Stimulated activated CD4-positive, alpha-beta T cell treated with anti-CD3 and anti-CD28 coated beads, Interleukin-1b, Interleukin-23, amount 100 ng/mL, for 1 hour (primary cell): ENCODE measurements at places on chromosomes 6 and 20.

DNA sequence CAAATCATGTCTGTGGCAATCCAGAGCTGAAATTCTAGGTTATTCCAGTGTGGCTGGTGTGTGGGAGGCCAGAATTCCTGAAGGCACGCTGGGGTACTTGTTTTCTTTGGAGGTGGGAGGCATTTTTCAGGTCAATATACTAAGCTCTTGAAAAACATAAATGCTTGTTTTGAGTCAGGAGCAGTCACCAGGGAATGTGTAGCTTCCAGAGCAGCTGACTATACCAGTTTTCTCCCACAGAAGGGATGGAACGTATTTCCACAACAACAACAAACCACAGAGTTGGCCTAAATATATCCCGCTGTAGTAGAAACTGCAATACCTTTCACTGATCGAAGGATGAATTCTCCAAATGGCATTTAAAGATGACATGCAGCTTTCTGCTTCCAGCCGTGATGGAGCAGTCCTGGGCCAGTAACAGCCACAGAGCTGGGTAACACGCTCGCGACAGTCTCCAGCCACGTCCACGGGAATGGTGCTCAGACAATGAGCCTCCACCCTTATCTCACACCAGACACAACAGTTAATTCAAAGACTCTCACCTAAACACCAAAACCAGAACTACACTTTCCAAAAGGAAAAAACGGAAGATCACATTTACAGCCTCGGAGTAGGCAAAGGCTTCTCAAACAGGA lies 23.2 kb downstream of the CHRNA4 start:
- no peak for DNase-seq

GRCh38 chr6:125923366-125923877 lies 33.1 kb upstream of the HINT3 start:
- no peak for DNase-seq

DNA sequence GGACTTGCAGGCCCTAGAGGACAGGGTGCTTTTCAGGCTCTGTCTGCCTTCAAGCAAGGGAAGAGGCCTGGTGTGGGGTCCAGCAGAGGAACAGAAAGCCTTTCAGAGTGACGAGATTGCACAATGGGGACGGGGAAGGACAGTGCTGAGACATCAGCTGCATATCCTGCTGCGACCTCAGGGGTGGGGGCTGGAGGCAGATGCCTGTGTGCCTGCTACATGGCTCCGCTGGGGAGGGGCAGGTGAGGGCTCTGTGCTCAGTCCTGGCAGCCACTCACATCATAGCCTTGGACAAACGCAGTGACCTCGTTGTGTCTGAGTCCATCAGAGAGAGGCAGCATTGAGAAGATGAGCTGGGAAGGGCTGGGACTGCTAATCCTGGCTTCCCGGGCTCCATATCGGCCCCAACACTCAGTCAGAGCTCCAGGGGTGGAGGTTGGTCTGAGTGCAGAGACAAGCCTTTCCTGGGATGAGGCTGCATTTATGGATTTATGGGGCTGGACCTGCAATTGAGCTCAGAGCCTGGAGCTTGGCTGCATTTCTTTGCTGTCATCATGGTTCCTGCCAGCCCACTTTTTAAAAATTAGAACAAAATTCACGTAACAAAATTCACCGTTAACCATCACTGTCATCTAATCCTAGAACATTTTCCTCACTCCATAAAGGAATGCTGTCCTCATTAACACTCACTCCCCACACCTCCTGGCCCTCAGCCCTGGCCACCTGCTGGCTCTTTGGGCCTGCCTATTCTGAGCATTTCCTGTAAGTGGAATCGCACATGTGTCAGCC lies 196.9 kb upstream of the SLC24A3 start:
- no peak for DNase-seq

- DNase-seq, result no peak
Observed at GRCh38 chr20:48015943-48016723, 230.9 kb upstream of the SULF2 start.

DNA sequence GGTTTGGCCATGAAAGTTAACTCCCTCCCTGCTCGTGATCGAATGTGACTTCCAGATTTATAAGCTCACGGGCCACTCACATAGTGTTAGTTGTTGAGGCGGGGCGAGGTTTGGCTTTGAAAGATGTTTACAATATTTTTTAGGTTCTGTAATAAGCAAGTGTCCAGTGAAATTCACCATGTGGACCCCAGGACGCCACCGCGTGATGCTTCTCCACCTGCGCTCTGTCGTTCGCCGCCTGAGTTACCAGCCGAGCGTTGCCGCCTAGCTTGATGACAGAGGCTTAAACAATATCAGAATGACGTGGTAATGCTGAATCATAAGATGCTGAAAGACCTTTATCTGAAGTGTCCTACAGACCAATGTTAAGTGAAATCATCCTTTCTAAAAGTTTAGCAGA lies 241.0 kb downstream of the MYLK4 start:
- DNase-seq, result no peak
